Posterior vena cava (tissue), 2 donors: ENCODE measurements at places on chromosomes 11 and 22.

DNA sequence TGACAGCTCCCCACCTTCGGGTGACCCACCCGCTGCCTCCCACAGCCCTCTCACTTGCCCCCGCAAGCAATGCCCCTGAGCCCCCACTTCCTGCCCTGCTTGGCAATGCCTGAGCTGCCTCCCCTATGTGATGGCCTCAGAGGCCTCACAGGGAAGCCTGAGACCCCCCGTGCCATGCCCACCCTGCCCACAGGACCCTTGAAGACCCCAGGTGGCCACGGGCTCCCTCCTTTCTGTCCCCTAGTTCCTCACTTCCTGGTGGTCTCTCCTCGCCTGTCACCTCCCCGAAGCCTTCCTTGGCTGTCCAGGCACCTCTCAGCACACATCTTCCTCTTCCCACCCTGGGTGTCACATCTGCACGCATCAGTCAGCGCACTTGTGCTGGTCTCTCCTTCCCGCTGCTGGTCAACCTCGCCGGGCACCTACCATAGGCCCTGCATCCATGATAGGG, 90.5 kb downstream of the BRD1 start:
- peak; percentile 37 for DNase-seq

- no peak for DNase-seq
These were observed 180.2 kb downstream of the NAV2 start for GRCh38 chr11:19892876-19893275.

DNA sequence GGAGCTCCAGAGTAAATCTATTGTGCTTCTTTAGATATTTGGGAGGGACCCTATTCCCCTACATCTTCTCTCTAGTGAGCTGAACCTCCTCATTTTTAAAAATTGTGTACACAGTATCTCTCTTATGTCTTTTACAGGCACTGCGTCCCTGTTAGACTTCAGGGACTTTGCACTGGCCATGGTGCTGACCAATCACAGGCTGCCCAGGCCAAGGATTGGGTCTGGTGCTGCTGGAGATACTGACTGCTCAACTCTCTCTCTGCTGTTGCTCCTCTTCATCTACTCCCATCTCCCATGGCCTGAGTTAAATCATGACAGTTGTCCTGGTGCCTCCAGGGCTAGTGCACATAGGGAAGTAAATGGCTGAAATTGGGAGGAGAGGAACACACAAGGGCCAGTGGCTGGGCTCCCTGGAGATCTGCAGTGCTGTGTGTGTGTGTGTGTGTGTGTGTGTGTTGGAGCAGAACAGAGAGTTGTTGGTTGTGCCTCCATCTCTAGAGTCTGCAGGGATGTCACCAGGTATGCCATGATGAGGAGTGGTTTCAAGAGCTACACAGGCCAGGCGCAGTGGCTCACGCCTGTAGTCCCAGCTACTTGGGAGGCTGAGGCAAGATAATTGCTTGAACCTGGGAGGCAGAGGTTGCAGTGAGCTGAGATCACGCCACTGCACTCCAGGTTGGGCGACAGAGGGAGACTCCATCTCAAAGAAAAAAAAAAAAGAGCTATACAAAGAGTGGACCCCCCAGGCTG, 155.3 kb downstream of the ST3GAL4 start:
- peak; percentile 56 for DNase-seq

DNA sequence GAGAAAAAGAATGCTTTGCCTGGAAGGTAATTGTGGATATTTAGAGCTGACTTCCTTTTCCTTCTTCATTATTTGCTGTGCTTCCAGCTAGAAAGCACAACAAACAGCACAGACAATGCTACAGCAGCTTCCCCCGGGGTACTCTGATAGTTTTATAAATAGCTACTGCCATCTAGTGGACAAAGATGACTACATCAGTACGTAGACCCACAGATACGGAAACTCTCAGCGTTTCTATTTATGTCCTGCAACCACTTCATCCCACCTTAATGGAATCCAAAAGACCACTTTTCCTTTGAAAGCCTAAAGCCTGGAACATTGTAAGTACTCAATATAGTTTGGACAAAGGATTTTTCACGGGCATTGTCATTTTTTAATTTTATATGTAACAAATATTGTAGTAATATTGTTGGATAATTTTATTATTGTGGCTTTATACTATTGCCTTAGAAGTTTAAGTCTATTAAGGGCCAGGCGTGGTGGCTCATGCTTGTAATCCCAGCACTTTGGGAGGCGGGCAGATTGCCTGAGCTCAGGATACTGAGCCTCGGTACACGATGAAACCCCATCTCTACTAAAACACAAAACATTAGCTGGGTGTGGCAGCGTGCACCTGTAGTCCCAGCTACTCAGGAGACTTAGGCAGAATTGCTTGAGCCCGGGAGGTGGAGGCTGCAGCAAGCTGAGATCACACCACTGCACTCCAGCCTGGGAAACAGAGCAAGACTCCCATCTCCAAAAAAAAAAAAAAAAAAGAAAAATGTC, 7.5 kb downstream of the HSPA8 start:
- no peak for DNase-seq

- DNase-seq: no peak
These were observed 181.7 kb upstream of the ZC3H12C start for GRCh38 chr11:109911488-109911887.

DNA sequence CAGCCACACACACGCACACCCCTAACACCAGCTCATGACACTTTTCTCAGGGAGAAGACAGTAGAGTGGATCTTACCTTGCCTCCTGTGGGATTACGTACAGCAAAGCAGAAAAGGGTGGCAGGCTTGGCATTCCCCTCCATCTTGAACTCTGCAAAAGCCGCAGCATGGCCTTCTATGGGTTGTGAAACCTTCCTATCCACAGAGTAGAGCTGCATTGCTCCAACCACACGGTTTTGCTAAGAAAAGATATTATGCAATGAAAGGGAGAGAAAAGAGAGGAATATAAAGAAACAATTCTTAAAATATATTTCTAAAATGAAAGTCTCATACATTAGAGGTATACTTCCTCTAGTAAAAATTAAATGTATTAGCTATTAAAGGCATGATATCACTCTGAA, 48.8 kb downstream of the CLTCL1 start:
- DNase-seq: no peak

DNA sequence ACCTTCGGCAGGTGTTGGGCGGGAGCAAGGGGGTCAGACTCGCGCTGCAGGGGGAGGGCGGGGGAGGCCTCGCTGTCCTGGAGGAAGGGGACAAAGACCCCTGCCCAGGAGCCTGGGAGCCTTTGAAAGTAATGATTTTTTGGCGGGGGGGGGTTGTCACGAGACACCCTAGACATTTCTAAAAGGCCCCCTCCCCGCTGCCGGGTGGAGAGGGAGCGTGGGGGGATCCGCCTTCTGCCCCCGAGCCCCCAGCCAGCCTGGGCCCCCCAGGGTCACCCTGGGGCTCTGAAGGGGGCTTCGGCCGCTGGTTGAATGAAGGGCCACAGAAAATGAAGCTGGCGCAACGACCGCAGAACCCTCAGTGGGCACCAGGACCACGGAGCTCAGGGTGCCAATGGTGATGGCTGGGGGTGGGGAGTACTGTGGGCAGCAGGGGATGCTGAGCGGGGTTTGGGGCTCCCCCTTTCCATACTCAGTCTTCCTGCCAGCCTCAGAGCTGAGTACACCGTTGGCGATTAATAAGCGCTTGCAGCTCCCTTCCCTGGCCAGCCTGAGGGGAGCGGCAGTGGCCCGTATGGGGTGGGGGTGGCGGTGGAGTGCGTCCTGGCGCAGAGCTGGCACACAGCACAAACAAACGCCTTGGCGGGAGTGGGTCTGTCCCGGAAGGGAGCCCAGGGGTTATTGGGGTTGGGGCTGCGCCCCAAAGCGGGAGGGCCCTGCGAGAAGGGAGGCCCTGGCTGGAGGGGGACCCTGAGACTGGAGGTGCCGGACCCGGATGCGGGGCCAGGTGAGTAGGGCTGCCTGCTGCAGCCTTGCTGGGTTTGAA, 1.2 kb upstream of the DUSP8 start:
- DNase-seq: peak; percentile 80

DNA sequence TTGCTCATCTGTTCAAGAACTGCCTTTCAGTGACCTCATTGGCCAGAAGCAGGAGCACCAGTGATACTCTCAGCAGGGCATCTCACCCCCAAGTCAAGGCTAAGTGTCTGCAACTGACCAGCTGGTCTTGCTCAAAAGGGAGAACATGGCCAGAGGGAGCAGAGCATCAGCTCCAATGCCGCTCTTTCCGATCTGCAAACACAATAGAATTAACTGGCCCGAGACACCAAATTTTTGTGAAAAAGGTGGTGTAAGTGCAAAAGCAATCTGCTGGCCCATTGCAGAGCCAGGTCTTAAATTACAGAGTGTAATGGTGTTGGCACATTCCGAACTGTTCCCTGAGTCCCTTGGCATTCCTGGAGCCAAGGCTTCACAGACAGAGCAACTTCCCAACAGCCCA, 97.0 kb downstream of the PKNOX2 start:
- no peak for DNase-seq
